Small intestine (tissue), 16 donors: ENCODE measurements at places on chromosomes 12 and 14. TPM values are rescaled to one million over a fixed set of nuclear protein-coding genes. Genes with fewer than 3 reads are reported as not detected.

GALNT8 gene
- 6.8 TPM for polyA plus RNA-seq

SERPINA9 gene
- polyA plus RNA-seq: not detected

- no peak for DNase-seq
These were observed 103.3 kb downstream of the RBM19 start for GRCh38 chr12:113862590-113863454.

DNA sequence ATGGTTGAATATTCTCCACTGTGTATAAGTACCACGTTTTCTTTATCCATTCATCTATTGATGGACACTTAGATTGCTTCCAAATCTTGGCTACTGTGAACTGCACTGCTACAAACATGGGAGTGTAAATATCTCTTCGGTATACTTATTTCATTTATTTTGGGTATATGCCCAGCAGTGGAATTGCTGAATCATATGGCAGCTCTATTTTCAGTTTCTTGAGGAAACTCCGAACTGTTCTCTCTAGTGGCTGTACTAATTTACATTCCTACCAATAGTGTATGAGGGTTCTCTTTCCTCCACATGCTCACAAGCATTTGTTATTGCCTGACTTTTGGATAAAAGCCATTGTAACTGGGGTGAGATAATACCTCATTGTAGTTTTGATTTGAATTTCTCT is 623.1 kb upstream of the LRFN5 start:
- no peak for DNase-seq

DNA sequence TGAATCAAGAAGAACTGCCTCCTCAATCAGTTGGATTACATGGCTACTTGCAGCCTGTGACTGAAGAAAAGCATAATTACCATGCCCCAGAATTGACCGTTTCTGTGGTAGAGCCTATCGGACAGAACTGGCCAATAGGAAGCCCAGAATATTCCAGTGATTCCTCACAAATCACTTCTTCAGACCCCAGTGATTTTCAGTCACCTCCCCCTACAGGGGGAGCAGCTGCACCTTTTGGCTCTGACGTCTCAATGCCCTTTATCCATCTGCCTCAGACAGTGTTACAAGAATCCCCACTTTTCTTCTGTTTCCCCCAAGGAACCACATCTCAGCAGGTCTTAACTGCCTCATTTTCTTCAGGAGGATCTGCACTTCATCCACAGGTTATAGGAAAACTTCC is 80.8 kb downstream of the RAD52 start:
- DNase-seq: no peak

ZNF384 gene
- 26.2 TPM for polyA plus RNA-seq

PRORP gene
- 21.1 TPM for polyA plus RNA-seq

DNA sequence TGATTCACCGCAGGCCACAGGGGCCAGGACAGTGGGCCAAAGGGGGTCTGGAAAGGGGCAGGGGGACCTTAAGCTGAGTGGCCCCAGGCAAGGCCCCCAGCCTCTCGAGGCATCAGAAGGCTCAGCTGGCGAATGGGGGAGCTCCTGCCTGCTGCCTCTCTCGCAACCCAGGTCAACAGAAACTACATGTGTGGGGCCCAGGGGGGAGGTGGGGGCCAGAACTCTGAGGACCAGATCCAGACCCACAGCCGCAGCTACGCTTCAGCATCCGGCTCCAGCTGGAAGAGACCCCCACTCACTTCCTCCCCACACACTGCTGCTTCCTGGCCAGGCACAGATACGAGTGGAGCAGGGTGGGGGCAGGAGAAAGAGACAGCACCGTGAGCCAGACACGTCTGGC is 46.5 kb downstream of the NCOR2 start:
- DNase-seq: no peak

- peak; percentile 77 for DNase-seq
These were observed 39.5 kb downstream of the GPR65 start for GRCh38 chr14:88044444-88044758.

- no peak for DNase-seq
These were observed 23.6 kb downstream of the PGAM5 start for GRCh38 chr12:132734206-132734605.

GRCh38 chr12:104524034-104524832 is 67.5 kb downstream of the CHST11 start:
- DNase-seq: no peak

DNA sequence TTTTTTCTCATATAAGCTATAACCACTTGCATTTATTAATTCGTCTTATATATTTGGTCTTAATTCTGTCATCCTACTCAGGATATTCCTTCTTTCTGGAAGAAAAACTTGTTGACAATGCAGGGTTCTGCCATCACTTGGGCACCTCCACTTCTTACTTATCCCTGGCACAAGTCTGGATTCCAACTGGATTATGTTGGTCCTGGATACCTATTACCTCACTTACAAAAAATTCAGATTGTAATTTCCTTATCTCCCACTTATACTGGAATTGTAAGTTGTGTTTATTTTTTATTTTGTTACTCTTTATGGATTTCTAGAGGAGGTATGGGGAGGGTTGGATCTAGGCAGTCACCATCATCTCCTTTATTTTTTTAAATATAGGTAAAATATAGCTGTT is 36.7 kb downstream of the LRRIQ1 start:
- DNase-seq: no peak

DNA sequence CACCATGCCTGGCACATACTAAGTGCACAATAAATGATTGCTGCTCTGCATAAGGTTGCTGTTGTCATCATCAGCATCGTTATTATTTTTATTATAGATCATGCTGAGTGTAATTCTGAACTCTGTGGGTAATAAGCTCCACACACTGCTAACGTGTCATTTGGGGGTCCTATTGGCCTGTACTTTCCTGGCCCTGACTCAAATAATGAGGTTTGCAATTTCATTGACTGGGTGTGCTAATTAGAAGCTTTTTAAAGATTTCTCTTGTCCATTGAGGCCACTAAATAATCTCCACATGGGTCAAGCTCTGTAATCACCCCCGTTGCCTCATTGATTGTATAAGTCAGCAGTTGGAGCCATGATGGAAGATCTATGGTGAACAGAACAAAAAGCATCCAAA is 320.8 kb upstream of the TMPO start:
- no peak for DNase-seq

GPD1 gene
- 97.1 TPM for polyA plus RNA-seq

GRCh38 chr12:118140825-118141224 is 4.9 kb downstream of the PEBP1 start:
- no peak for DNase-seq

ACACB gene
- 12.3 TPM for polyA plus RNA-seq

DNA sequence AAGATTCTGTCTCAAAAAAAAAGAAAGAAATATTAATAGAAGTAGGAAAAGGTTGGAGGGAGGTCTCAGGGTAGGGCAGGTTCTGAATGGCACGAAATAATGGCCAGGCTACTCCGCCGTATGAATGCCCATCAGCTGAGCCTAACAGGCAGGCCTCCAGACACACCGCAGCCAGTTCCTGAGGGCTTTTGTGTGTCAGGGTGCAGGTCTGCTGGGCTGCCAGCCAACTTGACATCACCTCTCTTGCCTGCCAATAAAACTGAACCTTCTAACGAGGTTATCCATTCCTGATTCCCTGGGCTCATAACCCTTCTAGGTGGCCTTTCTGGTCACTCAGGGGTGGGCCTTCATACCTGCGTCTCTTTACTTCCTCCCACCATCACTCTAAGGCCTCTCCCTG is 3.0 kb downstream of the IFI27 start:
- DNase-seq: no peak

DNA sequence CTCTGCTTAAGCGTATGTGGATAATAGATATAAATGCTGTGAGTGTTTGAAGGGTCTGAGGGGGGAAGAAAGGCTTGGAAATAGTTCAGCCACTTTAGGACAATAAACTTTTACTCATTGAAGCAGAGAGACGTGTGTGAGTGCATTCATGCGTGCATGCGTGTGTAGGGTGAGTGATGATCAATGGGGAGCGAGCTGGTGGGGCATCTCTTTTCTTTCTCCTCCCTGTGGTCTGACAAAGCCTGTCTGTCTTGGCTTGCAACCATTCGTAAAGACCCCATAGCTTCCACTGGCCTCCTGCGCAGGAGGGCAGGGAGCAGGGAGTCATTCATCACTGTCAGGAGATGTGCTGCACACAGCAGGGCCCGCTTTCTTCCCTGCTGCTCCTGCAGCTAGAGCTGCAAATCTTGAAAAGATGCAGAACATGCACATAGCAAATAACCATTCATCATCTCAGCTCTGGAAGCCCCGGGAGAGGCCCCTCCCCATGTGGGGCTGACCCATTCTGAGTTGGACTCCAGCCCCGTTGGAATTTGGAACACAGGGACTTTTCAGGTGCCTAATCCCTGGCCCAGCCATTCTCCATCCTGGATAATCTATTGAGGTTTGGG is 223.2 kb downstream of the PPM1H start:
- DNase-seq: no peak

GRCh38 chr14:81402123-81402495 is 2.0 kb upstream of the STON2 start:
- no peak for DNase-seq

PLEKHG7 gene
- 0.22 TPM for polyA plus RNA-seq

GRCh38 chr14:101134851-101135433 is 231.4 kb upstream of the RTL1 start:
- no peak for DNase-seq

KRT3 gene
- polyA plus RNA-seq: not detected

TROAP gene
- 29.5 TPM for polyA plus RNA-seq

BEST3 gene
- polyA plus RNA-seq: not detected

DNA sequence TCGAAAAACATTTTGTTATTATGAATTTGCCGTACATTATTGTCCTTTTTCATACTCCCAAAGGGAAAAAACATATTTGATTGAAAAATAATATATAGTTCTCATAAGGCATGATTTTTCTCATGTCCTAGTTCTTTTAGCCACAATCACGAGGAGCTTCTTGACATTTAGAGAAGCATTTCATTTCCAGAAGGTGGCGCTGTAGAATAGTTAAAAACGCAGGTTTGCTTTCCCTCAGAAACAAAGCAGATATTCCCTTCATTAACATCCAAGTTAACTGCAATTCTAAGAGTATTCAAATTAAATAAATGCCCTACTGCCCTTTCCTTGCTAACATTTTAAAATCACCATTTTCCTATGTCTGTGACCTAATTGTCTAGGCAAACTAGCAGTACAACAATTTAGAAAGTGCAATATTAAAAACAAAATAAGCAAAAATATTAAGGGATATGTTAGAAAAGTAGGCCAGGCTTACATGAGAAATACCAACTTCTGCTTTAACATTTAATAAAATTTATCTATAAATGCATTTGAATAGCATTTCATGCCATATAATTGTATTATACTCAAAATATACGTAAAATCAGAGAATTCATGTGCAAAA is 10.9 kb upstream of the PIK3C2G start:
- peak; percentile 76 for DNase-seq

DNA sequence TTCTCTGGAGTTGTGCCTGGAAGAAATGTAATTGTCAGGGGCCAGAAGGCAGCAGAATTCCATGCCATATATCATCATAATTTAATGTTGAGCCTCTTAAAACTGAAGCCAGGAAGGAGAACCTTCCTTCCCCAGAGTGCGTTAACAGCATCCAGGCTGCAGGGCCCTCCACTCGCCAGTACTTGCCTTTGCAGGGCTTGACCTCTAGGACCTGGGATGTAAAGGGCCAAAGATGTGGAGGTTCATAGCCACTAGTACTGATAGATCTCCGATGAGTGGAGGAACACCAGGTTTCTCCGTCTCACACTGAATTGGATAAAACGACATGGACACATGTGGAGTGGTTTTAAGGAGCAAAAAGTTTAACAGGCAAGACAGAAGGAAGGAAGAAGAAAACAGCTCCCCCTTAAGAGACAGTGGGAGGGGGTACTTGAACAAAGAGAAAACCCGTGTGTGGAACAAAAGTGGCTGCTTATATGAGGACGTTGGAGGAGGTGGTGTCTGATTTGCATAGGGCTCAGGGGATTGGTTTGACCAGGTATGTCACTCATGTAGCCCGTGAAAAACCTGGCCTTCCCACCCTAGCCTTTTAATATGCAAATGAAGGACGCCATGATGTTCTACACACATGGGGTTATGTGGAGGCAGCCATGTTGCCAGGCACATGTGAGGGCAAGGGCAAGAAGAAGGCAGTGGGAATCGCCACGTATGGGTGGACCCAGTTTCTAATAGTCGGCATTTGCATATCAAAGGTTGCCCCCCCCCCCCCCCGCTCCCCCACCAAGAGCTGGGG is 38.8 kb upstream of the WSCD2 start:
- DNase-seq: no peak
